ENCODE measurements at places on chromosomes 13 and 19.

DNA sequence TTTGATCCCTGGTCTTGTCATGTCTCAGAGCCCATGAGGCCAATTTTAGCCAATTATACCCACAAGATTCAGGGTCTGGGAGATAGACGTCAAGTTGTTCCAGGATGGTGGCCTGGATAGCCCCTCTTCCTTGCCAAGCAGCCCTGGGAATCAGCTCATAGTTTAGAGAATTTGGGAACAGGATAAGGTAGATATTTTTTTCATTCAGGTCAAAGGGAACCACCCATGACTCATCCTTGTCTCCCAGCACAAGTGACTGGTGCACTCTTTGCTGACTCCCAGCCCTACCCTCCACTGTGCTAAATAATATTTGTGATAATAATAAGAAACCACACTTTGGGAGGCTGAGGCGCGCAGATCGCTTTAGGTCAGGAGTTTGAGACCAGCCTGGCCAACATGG is 17.1 kb upstream of the S1PR4 start:
- no peak for DNase-seq

DNA sequence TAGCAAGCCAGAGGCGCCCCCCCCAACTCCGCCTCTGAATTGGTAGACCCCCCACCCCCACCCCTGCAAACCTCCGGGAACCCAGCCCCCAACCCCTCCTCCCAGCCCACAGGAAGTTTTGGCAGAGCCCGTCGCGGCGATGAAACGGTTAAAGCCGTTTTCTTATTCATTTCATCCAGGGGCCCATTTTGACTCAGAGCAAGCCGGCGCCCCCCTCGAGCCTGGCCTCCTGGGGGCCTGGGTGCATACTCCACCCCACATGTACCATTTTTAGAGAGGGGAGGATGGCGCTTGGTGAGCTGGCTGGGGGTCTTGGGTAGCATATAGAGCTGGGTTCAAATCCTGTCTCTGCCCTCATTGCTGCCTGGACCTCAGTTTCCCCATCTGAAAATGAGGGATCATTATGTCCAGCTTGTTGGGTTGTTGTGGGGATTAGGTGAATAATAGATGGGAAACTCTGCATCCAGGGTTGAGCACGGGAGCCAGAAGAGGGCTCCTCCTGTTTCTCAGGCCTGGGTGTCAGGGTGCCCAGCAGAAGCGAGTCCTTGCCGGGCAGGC is 7.9 kb upstream of the JUNB start:
- no peak for DNase-seq

DNA sequence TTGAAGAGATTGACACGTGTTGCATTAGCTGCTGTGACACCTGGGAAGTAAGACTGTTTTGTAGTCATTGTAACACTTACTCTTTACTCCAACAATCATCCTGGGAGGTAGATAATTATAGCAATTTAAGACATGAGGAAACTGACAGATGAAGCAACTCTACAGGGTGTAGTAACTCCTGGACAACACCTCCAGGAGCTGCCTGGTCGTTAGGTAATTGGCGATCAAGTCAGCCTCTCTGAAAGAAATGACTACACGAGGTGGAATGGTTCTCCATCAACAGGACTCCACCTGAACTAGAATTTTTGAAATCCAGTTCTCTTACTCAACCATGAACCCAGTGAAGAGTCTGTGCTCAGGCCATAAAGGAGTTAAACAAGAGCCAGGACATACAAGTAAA is 43.0 kb upstream of the LRCH1 start:
- DNase-seq: no peak

DNA sequence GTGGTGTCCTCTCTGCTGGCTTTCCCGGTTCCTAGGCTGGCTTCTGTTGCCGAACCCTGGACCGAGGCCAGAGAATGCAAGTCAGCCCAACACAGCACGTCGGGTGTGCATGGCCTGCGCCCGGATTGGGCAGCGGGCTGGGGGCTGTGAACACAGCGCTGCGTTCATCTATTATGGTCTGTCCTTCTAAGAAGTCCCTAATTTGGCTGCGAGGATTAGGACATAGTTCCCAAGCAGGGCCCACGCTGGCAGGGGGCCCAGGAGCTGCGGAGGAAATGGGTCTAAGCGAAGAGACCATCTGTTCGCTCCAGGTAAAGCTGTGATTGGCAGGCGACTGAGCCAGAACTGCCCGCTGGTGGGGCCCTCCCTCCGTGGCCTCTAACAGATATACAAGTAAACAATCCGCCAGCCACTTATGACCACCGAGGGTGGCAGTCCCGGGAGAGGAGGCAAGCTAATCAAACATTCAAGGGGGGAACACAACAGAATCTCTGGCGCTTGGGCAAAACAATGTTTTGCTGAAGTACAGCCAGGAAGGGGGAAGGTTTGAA is 6.0 kb downstream of the SYCE2 start:
- peak; percentile 43 for DNase-seq

- DNase-seq: no peak
Observed at GRCh38 chr19:5804516-5805461, at the start of gene NRTN. Gene NRTN (plus strand): TSS chr19:5805067. CDS start chr19:5824166, 19,099 bp downstream.

GRCh38 chr19:34325981-34326787 is 38.8 kb upstream of the GPI start:
- DNase-seq: no peak

DNA sequence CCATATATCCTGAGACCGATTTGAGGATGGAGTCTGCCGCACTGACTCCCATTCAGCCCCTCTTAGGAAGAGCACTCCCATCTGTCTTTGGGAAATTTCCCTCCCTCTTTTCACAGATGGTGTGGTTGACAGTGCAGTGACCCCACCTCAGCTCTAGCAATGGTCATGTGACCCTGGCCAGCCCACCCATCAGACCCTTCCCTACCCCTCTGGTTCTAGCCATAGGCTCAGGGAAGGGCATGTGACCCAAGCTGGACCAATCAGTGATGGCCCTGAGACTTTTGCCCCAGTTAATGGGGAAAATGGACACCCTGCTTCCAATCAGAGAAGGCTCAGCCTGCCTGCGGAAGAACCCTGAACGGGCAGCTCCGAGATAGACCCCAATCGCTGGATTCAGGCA is 26.3 kb downstream of the IL12RB1 start:
- no peak for DNase-seq

DNA sequence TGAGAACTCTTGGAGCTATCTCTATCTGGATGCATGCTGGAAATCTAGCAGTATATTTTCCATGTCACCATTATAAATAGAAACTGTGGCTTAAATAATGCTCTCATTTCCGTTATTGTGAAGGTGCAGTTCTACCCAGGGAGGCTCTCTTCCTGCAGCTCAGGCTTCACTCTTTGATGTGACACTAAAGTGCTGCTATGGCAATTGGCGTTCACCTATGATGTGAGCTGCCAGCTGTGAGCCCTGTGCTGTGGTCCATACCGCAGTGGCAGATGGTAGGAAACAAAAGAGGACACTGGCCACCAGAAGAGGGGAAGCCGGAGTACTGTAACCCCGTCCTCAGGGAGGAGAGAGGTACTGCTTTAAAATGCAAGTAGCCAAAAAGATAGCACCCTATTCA is 40.6 kb upstream of the ZNF681 start:
- peak; percentile 36 for DNase-seq

- DNase-seq: peak; percentile 73
Observed at GRCh38 chr19:44644402-44645016, 799 bp downstream of the PVR start.

DNA sequence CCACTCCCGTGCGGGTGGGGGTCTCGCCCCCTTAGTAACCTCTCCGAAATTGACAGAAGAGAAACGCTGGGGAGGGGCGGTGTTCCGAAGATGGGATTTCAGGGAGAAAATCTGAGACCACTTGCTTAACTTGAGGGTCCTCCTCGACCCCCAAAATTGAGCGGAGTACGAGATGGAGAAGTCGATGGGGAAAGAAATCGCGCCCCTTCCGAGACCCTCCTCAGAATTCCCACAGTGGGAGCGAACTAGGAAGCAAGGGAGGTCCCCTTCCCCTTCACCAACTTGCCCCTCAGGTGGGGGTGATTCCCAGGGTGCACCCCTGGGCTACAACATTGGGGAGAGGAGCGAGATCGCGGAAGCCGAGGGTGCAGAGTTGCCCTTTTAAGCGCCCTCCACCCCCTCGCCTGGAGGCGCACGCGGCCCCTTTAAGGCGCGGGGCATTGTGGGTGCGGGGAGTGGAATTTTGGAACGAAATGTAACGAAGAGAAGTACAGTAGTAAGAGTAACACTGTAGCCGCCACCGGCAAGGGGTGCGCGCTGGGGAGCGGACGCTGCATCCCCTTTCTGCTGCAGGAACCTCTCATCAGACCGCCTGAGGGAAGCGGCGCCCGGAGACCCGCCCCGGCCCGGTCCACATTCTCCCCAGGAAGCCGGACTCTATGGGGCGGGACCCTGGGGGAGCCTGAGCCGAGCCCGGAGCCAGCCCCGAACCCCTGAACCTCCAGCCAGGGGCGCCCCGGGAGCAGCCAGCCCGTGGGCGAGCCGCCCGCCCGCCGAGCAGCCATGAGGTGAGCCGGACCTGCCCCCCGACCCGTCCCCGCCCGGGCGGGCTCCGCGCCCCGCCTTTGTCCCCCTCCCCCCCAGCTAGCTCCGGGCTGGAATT is at the start of gene VASP:
Gene VASP (plus strand): TSS at position 491 of the 883 bp plus-strand sequence. CDS start 293 bp downstream, at position 784.
- DNase-seq: peak; percentile 89

DNA sequence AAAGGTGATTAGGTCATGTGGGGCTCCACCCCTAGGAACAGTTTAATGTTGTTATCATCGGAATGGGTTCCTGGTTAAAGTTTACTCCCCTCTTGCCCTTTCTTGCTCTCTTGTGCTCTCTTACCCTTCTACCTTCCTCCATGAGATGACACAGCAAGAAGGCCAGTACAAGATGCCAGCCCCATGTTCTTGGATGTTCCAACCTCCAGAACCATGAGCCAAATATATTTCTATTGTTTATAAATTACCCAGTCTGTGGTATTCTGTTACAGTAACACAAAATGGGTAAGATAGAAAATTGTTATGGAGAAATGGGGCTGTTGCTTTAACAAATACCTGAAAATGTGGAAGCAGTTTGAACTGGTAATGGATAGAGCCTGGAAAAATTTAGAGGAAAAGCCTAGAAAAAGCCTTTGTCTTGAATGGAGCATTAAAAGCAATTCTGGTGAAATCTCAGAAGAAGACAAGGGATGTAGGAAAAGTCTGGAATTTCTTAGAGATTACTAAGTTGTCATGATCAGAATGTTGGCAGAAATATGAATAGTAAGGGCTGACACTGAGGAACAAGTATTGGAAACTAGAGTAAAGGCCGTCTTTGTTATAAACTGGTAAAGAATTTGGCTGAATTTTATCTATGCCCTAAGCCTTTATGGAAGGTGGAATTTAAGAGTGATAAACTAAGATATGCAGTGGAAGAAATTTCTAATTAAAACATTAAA is 53.5 kb upstream of the TSC22D1 start:
- no peak for DNase-seq

GRCh38 chr19:6590258-6590826 is 608 bp downstream of the CD70 start:
- DNase-seq: no peak
